ENCODE measurements at places on chromosomes 11 and 22. TPM values are rescaled to one million over a fixed set of nuclear protein-coding genes. Genes with fewer than 3 reads are reported as not detected.

PDGFD gene
- 13.1 TPM for total RNA-seq

APOBEC3H gene
- total RNA-seq: 2.0 TPM

TRPC6 gene
- not detected for total RNA-seq

RFPL2 gene
- total RNA-seq: 2.8 TPM

CD3E gene
- not detected for total RNA-seq

MS4A4E gene
- total RNA-seq: not detected

P4HA3 gene
- total RNA-seq: 0.06 TPM

OVCH2 gene
- total RNA-seq: not detected

MTCH2 gene
- 17.6 TPM for total RNA-seq

RAB38 gene
- total RNA-seq: 12.7 TPM

ELFN2 gene
- 12.9 TPM for total RNA-seq

HSPB2 gene
- 2.9 TPM for total RNA-seq

SCUBE2 gene
- total RNA-seq: not detected

ART5 gene
- 4.9 TPM for total RNA-seq

ARHGAP20 gene
- total RNA-seq: not detected

PEX16 gene
- 38.2 TPM for total RNA-seq

UBASH3B gene
- total RNA-seq: 31.6 TPM

LBHD1 gene
- total RNA-seq: 1.9 TPM

FREY1 gene
- 1.3 TPM for total RNA-seq

EIF4G2 gene
- total RNA-seq: 414 TPM

NEAT1 gene
- total RNA-seq: 2.3 TPM

MAP6 gene
- total RNA-seq: not detected

MS4A3 gene
- not detected for total RNA-seq

DEFB131B gene
- not detected for total RNA-seq

OR2AG1 gene
- not detected for total RNA-seq

DLG2 gene
- total RNA-seq: 0.06 TPM

EFCAB6 gene
- total RNA-seq: 3.9 TPM

C11orf91 gene
- total RNA-seq: not detected

C22orf31 gene
- not detected for total RNA-seq

KRTAP5-11 gene
- not detected for total RNA-seq

OR52A1 gene
- not detected for total RNA-seq

PATE4 gene
- not detected for total RNA-seq

C22orf42 gene
- not detected for total RNA-seq

PRSS23 gene
- 67.9 TPM for total RNA-seq

ANGPTL5 gene
- total RNA-seq: not detected

CDCA5 gene
- total RNA-seq: 41.7 TPM

All from Caki2 (cell line).